ENCODE measurements at places on chromosomes 2 and 18.

- no peak for DNase-seq
Observed at GRCh38 chr18:8657050-8657820, 48.0 kb downstream of the RAB12 start.

DNA sequence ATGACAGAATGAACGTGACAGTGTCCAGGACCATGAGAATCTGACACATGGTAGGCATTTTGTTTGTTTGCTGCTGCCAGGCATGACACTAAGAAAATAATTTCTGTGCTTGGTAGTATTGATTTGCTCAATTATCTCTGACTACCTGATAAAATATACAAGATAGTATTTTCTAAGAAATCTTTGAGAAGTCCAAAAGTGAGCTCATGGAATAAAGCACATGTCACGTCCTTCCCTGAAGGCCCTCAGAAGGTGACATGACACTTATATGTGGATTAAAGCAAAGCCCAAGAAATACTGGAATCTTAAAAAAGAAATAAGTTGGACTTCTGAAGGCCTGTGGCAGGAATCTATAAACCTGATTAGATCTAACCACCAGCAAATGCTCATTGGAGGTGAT is 3.8 kb upstream of the TTN start:
- no peak for DNase-seq

GRCh38 chr2:178306352-178307073 is 112.2 kb downstream of the OSBPL6 start:
- no peak for DNase-seq

DNA sequence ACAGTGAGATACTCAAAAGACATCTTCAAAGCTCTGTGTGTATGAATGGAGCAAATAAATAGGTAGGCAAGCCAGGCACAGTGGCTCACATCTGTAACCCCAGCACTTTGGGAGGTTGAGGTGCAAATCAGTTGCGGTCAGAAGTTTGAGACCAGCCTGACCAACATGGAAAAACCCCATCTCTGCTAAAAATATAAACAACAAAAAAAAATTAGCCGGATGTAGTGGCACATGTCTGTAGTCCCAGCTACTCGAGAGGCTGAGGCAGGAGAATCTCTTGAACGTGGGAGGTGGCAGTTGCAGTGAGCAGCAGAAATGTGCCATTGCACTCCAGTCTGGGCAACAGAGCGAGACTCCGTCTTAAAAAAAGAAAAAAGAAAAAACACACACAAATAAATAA is 945.1 kb upstream of the PIK3C3 start:
- no peak for DNase-seq

DNA sequence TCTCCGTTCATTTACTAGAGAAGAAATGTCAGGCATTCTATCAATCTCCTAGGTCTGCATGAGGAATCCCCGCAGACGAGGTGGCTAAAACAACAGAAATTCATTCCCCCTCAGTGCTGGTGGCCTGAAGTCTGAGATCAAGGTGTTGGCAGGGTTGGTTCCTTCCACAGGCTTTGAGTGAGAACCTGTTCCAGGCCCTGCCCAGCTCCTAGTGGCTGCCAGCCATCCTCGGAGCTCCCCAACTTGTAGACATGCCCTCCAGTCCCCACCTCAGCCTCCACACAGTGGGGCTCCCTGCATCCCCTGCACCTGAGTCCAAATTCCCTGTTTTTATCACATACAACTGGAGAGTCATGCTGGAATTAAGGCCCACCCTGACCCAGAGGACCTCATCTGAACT is 145.3 kb upstream of the ALKAL2 start:
- no peak for DNase-seq

GRCh38 chr18:79438898-79439627 is 43.3 kb downstream of the NFATC1 start:
- DNase-seq = peak; percentile 20

DNA sequence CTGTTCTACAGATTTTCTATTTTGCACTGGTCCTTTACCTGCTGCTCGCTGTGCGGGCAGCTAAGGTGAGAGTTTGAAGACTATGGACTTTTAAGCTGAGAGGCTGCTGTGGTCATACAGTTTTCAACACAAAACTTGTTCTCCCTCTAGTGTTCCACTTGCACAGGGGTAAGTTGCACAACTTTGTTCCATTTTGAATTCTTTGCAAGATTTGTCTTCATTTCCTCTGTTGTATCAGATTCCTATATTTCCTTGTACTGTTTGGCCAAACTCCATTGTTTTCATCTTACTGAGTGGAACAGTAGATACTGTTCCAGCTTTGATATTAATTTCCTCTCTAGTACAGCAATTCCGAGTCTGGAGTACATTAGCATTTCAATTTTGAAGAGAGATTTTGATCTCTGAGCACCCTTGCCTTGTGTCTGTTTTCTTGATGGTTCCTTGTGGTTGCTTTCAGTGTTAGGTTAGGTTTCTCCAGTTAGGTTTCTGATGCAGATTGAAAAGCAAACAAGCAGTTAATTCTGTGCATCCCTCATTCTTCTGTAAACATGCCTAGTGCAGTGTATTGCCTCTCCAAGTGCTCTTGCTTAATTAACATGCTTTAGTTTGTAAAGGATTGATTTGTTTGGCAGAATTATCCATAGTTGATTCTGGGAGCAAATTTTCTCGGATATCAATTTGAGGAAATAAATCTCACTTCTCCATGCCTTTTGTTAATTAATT is 188.8 kb downstream of the PTPRM start:
- no peak for DNase-seq

DNA sequence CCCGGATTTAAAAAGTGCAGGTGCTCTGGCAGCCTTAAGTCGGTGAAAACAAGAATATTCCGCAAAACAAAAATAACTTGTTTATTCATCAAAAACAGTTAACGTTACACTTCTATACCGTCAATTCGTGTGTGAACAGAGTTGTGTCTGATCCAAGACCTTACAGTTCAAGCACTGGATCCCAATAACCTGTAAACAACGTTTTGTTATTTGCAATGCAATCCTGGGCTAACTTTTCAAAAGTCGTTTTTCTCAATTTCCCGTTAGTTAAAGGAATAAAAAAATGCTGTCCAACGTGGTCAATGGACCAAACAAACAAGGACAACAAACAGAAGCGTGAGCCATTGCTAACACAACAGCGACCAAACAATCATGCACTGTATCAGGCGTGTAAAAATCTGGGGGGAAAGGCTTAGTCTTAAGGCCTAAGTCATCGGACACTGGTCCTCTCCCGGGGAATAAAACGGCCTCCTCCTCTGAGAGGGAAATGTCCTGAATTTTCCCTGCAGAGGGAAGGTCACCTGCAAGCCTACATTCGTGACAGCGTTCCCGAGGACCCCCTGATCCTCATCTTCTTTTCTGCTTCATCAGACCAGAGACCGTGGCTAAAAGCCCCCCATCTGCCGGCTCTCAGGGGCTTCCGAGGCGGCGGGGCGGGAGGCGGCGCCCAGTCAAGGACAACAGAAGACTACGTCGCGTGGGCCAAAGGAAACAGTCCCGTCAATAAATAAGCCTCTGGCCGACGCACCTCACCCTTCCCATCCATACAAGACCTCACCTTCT is 490 bp downstream of the NDUFS1 start:
- no peak for DNase-seq

GRCh38 chr2:68594674-68595492 is 48.5 kb upstream of the PROKR1 start:
- DNase-seq = peak; percentile 4

DNA sequence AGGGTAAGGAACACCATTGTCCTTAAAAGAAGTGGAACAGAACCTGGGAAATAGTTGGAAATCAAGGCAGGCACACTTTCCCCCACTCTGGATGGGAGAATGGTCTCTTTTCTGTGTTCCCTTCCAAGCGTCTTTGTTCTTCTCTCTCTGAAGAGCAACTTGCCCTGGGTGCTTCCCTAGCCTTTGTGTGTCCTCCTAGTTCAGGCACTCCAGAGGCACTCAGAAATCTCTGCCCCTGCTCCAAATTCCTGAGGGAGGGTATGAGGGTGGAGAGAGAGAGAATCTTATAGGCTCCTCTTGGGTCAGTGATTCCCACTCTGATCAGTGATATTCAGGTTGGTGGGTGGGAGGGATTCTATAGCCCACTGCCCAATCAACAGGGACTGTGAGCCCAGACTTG is 8.8 kb upstream of the SIX2 start:
- no peak for DNase-seq

DNA sequence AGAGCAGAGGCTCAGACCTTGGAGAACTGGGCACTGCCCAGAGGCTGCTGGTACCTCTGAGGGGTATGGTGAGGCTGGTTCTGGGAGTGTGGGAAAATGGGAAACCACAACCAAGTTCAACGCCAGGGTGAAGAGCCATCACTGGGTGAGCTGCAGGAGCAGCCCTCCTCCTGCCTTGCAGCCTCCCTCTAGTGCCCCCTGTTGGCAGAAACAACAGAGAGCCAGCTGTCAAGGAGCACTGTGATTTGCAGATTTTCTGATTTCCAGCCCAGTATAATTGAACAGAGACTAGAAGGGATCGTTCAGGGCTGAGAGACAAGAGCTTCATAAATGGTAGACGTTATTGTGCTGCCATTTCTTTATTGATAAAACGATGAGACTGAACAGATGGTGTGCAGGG is 50.5 kb downstream of the MAPK4 start:
- no peak for DNase-seq

DNA sequence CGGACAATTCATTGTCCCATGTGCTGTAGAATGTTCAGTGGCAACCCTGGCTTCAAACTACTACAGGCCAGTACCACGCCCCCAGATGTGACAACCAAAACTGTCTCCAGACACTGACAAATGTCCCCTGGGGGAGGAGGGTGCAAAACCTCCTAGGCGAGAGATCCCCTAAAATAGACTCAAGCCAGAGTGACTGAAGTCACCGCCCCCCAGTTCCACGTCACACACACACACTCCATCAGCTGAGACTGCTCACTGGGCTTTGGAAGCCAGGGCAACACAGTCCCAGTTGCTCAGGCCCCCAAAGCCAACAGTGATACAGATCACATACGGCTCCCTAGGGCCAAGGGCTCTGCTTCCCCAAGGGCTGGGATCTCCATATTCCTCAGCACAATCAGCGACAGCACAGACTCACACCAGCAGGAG is 19.1 kb downstream of the HDAC4 start:
- no peak for DNase-seq

DNA sequence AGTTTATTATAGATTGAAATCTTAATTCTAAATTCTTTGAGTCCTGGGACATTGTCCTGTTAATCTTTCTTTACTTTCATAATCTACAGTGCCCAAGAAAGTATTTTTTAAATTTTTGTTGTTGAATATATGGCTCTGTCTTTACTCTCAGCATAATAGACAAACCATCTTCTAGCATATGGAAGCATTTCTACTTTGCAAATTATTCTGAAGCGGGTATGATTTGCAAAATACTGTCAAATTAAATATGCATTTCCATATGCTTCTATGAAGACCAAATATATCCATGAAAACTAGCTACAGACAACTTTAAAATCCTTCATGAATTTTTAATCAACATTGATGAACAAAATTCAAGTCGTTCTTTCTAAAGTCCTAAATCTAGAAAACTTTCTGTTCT is 117.2 kb downstream of the KYNU start:
- DNase-seq = no peak

- no peak for DNase-seq
Observed at GRCh38 chr2:25420820-25421237, 79.1 kb upstream of the DNMT3A start.

DNA sequence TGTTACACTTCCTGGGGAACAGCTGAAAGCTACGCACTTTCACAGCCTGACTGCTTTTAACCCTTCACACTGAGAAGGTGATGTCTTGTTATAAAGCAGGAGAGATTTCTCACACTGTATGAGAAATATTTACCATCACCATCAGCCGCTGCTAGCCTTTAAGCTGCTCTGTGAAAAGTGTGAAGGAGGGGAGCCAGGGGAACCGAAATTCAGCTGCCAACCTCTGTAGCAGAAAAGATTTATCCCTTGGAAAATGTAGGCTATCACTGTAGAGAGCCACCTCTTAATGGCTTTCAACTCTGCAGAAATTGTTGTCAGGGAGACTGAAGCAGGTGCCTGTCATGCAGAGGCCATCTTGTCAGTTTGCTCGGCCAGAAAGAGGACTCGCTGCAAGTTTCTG is 145.3 kb downstream of the SP3 start:
- DNase-seq = no peak

GRCh38 chr18:52670896-52671295 is 330.9 kb downstream of the DCC start:
- no peak for DNase-seq

- no peak for DNase-seq
Observed at GRCh38 chr2:216555274-216555673, 56.6 kb downstream of the RPL37A start.

DNA sequence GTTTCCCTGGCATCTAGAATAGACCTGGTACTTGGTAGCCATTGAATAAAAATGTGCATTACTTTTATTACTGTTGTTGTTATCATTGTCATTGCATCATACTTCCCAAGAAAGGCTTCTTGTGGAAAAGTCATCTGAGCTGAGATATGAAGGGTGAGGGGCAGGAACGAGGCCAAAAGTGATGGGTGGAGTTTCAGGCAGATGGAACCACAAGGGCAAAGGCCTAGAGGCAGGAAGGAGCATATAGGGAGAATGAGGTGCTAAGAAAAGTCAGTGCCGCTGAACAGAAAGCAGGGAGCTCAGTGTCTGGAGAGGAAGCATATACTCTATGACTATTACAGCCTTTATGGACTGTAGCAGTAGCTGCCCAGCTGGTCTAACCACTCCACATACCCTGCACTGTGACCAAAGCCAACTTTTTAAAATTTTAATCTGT is 219.3 kb downstream of the SPP2 start:
- no peak for DNase-seq

GRCh38 chr2:206488053-206488452 is 44.7 kb downstream of the ADAM23 start:
- no peak for DNase-seq

- no peak for DNase-seq
Observed at GRCh38 chr2:241538838-241539615, 19.5 kb upstream of the BOK start.

GRCh38 chr2:174210862-174211261 is 37.5 kb downstream of the OLA1 start:
- DNase-seq = no peak

- no peak for DNase-seq
Observed at GRCh38 chr18:48192542-48192941, 216.6 kb downstream of the ZBTB7C start.

GRCh38 chr2:232328032-232328422 is 50.5 kb upstream of the ALPP start:
- DNase-seq = no peak

- no peak for DNase-seq
Observed at GRCh38 chr2:144359684-144360083, 160.2 kb downstream of the ZEB2 start.

GRCh38 chr18:70366670-70367069 is 77.8 kb downstream of the SOCS6 start:
- DNase-seq = no peak
